Cerebellar nuclear complex (tissue), 1 donor: ENCODE measurements at places on chromosomes 4 and X.

GRCh38 chr4:94032754-94033153, 174.9 kb upstream of the SMARCAD1 start:
- DNase-seq = no peak

- DNase-seq = no peak
Measured at GRCh38 chr4:183288955-183289354, 31.1 kb downstream of the CLDN22 start.

GRCh38 chrX:8297766-8298165, 126.7 kb upstream of the VCX2 start:
- DNase-seq = no peak

- DNase-seq = no peak
Measured at GRCh38 chr4:155571184-155571944, 95.3 kb upstream of the GUCY1A1 start.

- peak; percentile 53 for DNase-seq
Measured at GRCh38 chr4:87251106-87251505, 30.7 kb upstream of the KLHL8 start.

- DNase-seq = no peak
Measured at GRCh38 chr4:126544276-126544675, 1088.5 kb upstream of the INTU start.

- no peak for DNase-seq
Measured at GRCh38 chr4:96312046-96312685, 472.3 kb downstream of the PDHA2 start.

DNA sequence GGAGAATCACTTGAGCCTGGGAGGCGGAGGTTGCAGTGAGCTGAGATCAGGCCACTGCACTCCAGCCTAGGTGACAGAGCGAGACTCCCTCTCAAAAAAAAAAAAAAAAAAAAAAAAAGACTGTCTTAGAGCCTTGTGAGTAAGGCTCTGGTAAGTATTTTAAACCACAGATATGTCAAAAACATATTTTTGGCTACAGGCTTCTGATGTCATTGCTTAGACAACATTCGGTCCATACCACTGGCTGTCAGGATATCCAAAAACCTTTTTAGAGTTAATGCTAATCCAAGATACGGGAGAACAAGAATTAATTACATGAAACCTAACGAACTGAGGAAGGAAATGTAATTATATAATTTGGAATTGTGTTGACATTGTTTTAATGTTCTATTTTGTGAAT, 999.5 kb upstream of the PABPC4L start:
- DNase-seq = no peak

GRCh38 chrX:115562480-115562847, 1.5 kb downstream of the PLS3 start:
- DNase-seq = no peak

GRCh38 chr4:26520728-26521450, 30.6 kb upstream of the CCKAR start:
- DNase-seq = no peak

GRCh38 chr4:169098054-169098497, 88.0 kb upstream of the CBR4 start:
- no peak for DNase-seq

DNA sequence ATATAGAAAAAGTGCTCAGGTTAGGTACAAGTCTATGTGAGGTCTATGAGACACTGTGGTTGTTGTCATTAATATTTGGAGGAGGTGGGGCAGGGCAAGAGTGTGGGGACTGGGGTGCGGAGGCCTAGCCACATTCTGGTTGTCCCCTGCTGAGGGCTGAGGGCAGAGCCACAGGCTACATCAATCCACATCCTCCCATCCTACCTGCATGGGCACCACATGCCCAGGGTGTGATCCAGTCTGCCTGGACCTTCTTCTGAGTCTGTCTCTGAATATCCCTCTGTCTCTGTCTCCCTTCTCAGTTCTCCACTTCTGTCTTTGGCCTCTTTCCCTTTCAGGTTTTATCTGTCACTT, 1.2 kb upstream of the GATA1 start:
- DNase-seq = no peak
